ENCODE measurements at places on chromosomes 2 and 18.

GRCh38 chr2:71667256-71668182 is 214.2 kb downstream of the DYSF start:
- no peak for DNase-seq

DNA sequence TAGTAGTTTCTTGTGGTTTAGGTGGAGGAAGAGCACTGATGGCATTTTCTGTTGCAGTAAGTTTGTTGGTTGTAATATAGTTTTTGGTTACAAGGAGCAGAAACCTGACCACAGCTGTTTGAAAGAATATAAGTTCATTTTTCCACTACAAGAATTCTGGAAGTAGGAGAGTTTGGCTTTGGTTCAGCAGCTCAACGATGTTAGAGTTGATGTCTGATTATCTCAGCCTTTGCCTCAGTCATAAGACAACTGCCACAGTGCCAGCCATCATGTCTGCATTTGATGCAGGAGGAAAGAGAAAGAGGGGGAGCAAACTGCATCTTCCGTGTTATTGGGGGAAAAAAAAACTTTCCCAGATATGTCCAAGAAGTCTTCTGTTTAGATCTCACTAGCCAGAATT is 119.1 kb downstream of the LYPD1 start:
- no peak for DNase-seq

DNA sequence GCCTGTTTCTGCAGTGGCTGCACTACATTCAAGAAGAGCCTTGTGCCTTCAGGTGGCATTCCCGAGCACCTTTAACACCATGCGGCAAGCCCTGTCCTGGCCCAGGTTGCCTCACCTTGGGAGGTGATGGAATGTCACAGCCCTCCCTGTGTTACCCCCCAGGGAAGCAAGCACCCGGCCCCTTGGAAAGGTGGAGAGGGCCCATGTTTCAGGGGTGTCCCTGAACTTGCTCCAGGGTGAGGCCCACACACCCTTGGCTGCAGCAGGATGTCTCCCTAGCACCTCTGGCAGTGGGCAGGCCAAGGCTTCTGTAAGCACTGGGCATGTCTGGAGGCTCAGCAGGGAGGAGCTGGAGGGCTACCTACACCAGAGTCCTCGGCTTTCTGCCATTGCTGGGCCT is 29.3 kb upstream of the ACAA2 start:
- no peak for DNase-seq

- DNase-seq = no peak
These were observed 80.4 kb upstream of the RNU4ATAC start for GRCh38 chr2:121450301-121450700.

- DNase-seq = no peak
These were observed 983 bp downstream of the MOB1A start for GRCh38 chr2:74177696-74178095.

GRCh38 chr2:217154923-217155322 is 295.1 kb upstream of the TNP1 start:
- no peak for DNase-seq

DNA sequence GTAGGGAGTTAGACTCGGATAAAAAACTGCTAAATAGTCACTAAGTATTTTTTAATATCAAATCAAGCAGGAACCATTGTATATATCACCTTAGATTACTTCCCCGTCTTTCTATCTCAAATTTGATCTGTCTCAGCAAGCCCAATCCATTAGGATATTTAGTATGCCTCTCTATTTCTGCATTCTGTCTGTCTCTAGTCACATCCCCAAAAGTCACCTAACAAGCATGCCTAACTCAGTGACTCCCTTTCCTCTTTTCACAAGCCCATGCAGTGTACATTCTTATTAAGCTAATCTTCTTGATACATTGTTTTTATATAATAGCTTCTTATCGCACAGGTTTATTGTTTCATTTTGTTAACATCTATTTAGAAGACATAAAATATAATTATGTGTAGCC is 57.8 kb downstream of the PDE1A start:
- DNase-seq = no peak

DNA sequence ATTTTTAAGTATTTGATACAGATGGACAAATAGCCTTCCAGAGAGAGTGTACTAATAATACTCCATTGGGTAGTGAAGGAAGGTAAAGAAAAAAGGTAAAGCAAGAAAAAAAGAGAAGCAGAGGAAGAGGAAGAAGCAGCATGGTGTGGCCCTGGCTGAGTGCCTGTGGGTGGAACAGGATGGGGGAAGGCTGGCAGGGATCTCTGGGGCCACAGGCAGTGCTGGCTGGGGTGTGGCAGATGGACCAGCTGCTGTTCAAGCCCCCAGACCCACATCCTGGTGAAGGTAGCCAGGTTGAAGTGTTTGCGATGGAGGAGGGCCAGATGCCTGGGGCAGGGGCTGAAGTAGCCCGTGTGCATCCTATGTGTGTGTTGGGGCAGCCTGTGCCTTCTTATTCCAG is 79.0 kb downstream of the DYSF start:
- no peak for DNase-seq

DNA sequence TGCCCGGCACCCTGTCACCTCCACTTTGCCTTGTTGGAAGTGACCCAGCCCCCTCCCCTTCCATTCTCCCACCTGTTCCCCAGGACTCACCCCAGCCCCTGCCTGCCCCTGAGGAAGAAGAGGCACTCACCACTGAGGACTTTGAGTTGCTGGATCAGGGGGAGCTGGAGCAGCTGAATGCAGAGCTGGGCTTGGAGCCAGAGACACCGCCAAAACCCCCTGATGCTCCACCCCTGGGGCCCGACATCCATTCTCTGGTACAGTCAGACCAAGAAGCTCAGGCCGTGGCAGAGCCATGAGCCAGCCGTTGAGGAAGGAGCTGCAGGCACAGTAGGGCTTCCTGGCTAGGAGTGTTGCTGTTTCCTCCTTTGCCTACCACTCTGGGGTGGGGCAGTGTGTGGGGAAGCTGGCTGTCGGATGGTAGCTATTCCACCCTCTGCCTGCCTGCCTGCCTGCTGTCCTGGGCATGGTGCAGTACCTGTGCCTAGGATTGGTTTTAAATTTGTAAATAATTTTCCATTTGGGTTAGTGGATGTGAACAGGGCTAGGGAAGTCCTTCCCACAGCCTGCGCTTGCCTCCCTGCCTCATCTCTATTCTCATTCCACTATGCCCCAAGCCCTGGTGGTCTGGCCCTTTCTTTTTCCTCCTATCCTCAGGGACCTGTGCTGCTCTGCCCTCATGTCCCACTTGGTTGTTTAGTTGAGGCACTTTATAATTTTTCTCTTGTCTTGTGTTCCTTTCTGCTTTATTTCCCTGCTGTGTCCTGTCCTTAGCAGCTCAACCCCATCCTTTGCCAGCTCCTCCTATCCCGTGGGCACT is 4.5 kb downstream of the RETREG2 start:
- DNase-seq = no peak

GRCh38 chr18:50622865-50623393 is 63.0 kb downstream of the MAPK4 start:
- DNase-seq = no peak

GRCh38 chr2:206112108-206112507 is 26.1 kb upstream of the INO80D start:
- DNase-seq = no peak

DNA sequence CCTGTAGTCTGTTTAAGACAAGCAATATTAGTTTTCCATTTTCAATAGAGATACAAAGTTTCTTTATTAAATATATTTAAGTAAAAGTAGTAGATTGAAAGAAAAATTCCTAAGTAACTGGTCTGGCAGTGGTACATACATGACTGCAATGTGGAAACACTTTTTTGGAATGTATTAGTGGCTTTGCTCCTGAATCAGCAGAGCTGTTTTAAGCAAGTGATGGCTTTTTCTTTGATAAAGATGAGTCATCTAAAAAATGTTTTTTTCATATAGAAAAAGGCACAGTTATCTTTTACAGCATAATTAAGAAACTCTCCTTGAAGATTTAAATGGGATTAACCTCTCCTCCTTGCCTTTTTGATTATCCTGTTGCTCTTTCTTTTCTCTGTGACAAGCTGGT is 34.9 kb downstream of the KDM3A start:
- DNase-seq = no peak

DNA sequence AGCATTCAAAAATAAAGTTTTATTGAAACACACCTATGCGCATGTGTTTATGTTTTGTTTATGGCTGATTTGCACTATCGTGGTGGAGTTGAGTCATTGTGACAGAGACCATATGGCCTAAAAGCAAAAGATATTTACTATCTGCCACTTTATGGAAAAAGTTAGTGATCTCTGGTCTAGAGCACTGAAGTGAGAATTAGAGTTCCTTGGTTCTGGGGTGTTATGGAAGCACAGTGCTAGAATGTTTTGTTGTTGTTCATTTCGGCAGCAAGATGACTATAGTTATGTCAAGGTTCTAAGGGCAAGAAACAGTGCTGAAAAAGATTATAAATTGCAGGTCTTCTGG is 416.5 kb downstream of the SLC4A3 start:
- no peak for DNase-seq

GRCh38 chr2:29606104-29607037 is 315.0 kb downstream of the ALK start:
- DNase-seq = no peak

- no peak for DNase-seq
These were observed 128.1 kb upstream of the DAPL1 start for GRCh38 chr2:158666969-158667368.

DNA sequence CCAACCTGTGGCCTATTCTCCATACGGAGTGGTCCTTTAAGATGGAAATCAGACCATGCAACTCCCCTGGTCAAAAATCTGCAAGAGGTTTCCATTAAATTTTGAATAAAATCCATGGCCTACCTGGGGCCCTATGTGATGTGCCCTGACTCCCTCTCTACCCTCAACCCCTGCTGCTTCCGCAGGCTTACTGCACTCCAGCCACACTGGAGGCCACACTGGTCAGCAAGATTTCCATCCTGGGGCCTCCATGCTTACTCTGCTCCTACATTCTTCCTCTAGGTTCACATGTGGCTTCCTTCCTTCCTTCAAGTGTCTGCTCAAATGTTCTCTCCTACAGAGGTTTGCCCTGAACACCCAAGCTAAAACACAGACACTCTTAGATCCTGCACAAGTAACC is 40.6 kb downstream of the FARSB start:
- no peak for DNase-seq

- no peak for DNase-seq
These were observed 150.8 kb downstream of the PTRHD1 start for GRCh38 chr2:24642351-24642750.

DNA sequence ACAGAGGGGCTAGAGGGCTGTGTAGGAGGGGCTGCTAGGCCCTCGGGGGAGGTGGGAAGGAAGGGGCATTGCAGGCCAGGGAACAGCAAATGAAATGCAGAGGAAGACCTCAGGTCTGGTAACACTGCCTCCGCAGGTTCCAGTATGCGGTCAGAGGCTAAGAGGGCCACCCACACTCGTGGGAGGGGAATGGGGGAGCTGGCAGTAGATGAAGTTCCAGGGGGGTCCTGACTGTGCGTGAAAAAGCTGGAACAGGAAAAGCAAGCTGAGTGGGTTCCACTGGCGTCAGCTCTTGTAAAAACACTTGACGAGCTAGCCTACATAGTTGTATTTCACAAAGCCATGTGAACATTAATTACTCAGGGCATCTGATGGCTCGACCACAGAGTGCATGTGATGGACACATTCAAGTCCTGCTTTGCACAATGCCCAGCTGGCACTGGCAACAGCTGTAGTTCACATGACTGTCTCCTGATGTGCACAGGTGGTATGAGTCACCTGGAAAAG is 29.0 kb upstream of the PTPN4 start:
- no peak for DNase-seq

GRCh38 chr18:3494245-3494526 is 44.2 kb downstream of the TGIF1 start:
- no peak for DNase-seq

- no peak for DNase-seq
These were observed 363.8 kb upstream of the TRIB2 start for GRCh38 chr2:12352889-12353288.

DNA sequence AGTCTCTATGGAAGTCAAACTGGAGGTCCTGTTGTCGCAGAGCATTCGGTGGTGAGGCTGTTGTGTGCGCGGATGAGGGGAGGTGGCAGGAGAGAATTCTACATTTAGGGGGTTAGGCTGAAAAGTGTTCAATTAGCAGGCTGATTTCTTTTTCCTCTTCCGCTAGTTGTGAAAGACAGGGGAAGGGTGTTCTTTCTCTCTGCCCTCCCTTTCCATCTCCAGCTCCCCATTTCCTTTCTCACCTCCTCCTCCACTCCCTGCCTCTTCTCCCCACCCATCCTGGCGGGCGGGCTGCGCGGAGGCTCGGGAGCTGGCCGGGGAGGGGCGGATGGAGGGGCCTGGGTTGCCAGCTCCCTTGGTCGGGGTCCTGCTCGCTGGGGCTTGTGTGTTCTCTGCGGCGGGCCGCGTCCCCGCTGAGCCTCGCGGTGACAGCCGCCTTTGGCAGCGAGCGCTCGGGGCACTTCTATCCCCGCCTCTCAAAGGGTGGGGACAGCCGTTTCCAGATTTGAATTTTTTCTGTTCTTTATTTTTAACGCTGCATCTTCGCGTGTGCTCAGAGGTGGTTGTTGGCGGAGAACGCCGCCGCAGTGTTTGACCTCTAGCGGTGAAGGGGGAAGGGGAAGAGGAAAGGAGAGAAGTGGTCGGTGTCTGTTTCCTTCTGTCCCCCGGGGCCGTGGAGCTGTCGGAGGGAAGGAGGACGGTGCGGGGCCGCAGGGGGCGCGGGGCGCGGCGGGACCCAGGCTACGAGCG is 3.6 kb downstream of the SOX11 start:
- DNase-seq = no peak

GRCh38 chr2:144825331-144826020 is 305.6 kb upstream of the ZEB2 start:
- no peak for DNase-seq

DNA sequence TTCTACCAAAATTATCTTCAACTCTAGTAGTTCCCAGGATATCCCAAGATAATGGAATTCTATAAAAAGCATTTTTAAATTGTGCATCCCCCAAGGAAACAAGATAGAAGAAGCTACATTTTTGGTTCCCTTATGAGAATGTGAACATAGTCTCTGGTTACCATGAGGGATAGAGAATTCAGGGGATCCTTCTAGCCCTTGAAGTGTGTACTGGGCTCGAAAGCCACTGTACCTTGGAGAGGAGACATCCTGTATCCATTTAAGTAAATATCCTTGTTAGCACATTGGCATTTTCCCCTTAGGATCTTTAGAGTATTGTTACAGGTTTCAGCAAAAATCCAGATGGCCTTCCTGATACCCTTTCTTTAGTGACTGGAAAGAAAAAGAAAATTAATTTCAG is 228.5 kb downstream of the RTP5 start:
- no peak for DNase-seq

DNA sequence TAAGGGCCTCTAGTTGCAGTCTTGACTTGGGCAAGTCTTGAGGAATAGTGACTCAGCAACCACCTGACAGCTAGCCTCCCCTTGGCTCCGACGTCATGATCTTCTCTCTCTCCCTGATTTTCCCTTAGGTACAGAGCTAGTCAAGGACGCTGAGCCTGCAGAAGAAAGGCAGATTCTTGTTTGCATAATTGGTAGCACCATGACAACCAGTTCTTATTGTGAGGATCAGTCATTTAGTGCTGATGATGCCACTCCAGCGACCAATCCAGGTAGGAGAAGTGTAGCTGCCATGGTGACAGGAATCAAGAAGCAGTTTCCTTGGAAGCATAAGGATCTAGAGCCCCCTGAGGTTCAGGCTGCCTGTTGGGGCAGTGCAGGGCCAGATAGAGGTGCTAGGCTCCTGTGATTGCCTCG is 2.8 kb upstream of the RESP18 start:
- DNase-seq = no peak

Data from activated naive CD8-positive, alpha-beta T cell treated with anti-CD3 and anti-CD28 coated beads, Interleukin-2, amount 50 U/mL, for 24 hours (primary cell).